ENCODE measurements at places on chromosomes 6 and 20.

DNA sequence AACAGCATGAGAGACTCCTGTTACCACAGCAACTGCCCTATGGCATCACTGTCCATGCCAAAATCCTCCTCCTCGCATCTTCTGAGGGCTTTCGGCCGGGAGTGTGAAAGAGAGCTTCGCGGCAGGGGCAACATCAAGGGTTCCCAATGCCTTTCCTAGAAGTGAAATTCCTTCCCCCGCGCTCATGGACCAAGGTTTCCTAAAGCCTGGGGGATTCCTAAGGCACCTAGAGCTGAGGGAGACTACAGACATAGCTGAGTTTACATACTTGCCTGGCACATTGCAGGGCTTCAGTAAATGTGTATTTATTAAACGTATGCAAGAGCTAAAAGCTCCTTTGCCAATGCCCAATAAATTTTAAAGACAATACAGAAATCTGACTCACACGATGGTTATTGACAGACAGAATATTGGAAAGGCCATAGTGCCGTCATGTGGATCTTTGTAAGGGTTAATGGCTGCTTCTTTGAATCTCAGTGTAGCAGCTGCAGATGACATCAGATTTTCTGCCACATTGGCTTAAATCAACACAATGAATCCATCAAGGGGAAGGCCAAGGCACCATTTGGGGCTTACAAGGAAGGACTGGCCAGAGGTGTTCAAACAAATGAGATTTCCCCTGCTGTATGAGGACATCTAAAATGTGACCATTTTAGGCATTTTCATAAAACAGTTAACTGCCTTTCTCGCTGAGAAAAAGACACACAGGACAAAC is 281.2 kb upstream of the JARID2 start:
- no peak for DNase-seq

DNA sequence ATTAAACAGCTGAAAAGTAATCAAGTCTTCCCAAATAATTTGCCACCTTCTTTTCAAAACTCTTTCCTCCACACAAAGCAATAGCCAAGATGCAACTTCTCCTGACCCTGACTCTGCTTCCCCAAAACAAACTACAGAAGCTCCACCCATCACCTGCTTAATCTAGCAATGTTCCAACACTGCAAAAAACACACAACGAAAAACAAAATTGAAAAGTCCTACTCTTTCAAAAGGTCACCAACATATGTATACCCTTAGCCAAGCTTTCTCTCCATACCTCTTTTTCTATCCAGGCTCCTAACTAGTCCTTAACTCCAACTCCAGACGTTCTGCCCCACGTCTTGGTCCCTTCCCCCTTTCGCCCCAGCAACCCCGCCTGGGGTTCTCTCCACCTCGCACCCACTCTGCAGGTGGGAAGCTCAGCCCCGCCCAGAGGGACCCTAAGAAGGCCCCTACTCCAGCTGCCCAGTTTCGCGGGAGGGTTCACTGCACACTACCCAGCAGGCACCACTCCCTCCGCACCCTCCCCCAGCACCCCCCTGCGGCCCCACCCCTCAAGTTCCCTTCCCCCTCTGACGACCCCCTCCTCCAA is 717 bp downstream of the CSNK2A1 start:
- peak; percentile 70 for DNase-seq

- no peak for DNase-seq
These were observed 3.8 kb upstream of the SIRPD start for GRCh38 chr20:1561350-1561749.

DNA sequence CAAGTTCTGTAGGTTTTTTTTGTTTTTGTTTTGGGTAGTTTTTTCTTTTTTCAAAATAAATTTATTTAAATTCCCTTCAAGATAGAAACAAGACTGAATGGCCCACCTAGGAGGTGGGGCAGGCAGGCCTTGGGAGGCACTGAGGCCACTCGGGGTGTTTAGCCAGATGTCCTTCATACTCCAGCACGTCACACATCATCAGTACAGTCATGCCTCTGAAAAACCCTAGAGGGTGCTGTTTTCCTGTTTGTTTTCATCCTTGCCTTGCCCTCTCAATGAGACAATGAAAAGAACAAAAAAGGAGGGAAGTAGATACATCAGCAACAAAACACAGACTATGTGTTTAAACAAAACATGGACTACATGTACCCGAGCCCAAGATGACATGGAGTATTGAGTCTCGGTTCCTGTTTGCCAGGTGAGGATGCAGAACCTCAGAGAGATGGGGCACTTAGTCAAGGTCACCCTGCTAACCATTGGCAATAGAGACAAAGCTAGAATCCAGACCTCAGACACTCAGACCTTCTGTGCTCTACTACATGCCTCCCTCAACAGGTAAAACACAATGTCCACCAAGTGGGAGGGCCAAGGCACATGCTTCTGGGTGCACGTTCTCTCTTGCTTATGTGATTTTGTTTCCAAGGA is 26.8 kb upstream of the CLIC5 start:
- no peak for DNase-seq

- DNase-seq = no peak
These were observed 40.4 kb upstream of the PRELID3B start for GRCh38 chr20:59082981-59083380.

- DNase-seq = no peak
These were observed 14.4 kb downstream of the MKKS start for GRCh38 chr20:10419550-10420133.

- no peak for DNase-seq
These were observed 30.2 kb downstream of the ARHGAP18 start for GRCh38 chr6:129679758-129680157.

DNA sequence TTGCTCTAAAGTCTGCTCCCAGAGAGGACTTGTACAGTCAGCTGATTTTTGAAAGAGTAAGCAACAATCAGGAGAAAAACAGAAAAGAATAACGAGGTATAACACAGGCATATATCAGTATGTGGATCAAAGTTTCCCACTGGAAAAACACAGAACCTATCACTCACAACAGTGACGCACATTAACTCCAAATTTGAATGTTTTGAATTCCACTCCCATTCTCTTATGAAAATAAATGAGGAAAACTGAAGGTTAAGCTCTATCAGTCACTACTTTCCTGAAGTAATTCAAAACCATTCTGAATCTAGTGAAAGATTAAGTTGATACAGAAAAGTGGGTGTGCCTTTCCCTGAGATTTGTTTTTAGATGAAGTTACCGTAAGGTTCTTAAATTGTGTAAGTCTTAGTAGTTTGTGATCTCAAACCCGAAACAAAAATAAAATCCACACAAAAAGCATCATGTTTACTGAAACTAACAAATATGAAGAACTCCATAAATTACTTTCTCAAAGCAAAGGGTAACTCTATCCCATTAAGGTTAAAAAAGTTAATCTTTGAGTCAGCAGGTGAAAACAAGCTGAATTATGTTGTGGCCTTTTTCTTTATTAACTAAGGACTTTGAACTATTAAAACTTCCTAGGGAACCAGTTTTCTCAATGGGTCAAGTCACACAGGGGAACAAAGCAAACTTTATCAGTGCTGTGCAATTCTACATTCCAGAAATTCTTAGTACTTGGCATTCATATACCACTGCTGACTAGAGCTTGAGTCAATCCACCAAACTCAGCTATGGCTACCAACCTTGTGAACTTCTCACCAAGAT is 115.7 kb downstream of the OGFRL1 start:
- no peak for DNase-seq

DNA sequence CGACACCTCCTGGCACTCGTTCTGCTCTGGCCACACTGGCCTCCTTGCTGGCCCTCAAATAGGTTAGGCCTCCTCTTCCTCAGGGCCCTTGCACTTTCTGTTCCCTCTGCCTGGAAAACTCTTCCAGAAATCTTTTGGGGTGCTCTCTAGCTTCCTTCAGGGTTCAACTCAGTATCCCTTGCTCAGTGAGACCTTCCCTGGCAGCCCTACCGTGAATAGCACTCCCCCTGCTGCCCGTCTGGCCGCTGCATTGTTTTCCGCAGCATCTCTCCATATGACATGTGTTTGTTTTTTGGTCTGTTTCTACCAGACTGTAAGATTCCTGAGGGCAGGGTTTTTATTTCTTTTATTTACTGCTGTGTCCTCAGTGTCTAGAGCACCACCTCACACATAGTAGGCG is 6.7 kb downstream of the DDX27 start:
- DNase-seq = no peak

GRCh38 chr6:71197780-71198179 is 90.8 kb upstream of the OGFRL1 start:
- no peak for DNase-seq

DNA sequence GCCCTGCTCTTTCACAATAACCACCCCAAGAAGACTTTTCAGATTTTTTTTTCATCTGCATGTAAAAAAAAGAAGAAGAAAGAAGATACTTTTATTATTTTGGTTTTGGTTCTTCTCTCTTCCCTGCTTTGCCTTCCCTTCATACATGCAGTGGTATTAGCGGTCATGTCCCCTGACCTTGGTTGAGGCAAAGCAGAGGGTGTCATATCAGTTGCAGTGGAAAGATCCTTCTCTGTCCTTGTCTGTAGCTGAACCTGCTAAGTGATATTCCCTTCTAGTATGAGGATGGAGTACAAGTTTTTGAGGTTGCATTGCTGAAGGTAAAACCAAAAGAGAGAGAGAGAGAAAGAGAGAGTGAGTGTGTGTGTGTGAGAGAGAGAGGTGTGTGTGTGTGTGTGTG is 345.7 kb downstream of the UTRN start:
- no peak for DNase-seq

DNA sequence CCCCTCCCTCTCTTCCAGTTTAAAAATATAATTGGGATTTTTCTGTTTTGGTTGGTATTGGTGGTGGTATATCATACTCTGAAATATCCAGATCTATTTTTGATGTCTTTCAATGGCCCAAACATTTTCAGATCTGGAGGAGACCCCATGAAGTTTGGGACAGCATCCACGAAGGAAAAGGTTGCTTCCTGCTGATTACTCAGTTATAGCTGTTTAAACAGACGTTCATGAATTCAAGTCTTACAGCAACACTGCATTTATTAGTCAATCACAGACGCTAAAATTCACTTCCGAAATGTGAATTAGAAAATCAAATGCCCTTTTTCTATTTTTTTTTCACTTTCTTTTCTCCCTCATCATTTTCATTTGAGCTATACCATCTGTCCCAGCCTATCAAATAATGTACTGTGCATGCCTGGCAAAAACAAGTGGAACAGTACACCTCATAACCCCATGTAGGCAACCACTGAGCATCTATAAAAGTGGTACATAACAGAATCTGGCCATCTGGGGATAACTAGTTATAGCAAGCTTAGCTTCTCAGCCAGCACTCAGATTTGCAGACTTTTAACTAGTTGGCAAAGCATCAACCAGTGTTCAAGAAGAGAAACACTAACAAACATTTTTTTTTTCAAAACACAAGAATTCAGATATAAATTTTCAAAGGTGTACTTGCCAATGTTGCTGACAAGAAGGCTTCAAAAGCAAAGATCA is 124.5 kb downstream of the HIVEP2 start:
- no peak for DNase-seq

DNA sequence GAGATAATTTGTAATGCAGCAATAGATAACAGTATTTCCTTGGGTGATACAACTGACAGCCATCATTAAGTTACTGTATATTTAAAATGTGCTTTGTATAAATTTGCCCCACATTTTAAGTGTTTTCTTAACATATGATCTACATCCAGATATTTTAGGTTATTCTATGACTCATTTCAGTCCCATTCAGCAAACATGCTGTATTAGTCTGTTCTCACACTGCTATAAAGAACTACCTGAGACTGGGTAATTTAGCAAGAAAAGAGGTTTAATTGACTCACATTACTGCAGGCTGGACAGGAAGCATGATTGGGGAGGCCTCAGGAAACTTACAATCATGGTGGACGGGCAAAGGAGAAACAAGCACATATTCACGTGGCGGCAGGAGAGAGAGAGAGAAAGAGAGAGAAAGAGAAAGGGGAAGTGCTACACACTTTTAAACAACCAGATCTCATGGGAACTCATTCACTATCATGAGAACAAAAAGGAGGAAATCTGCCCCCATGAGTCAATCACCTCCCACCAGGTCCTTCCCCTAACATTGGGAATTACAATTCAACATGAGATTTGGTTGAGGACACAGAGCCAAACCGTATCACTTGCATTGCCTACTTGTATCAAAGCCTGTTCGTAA is 9.6 kb upstream of the CHD6 start:
- DNase-seq = no peak

DNA sequence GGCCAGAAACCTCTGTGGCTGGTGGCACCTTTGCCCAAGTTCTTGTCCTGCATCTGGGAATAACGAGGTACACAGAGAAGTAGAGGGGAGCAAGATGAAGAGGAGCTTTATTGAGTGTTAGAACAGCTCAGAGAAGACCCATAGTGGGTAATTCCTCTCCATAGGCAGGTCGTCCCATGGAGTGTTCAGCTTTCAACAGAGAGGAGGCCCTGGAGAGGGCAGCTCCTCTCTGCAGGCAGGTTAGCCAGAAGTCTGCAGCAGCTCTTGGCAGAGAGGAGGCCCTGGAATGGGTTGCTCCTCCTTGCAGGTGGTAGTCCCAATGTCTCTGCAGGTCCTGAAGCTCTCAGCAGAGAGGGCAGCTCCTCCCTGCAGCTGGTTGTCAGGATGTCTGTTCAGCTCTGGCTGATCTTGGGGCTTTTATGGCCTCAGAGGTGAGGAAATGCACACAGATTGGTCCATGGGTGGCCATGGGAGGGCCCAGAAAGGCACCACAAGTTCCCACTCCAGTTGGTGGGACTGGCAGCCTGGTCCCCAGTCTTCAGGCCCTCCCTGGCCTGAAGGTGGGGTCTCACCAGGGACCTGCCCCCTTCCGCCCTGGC is 89.0 kb downstream of the IPCEF1 start:
- no peak for DNase-seq

- no peak for DNase-seq
These were observed 129.9 kb downstream of the LRFN2 start for GRCh38 chr6:40457261-40457660.

DNA sequence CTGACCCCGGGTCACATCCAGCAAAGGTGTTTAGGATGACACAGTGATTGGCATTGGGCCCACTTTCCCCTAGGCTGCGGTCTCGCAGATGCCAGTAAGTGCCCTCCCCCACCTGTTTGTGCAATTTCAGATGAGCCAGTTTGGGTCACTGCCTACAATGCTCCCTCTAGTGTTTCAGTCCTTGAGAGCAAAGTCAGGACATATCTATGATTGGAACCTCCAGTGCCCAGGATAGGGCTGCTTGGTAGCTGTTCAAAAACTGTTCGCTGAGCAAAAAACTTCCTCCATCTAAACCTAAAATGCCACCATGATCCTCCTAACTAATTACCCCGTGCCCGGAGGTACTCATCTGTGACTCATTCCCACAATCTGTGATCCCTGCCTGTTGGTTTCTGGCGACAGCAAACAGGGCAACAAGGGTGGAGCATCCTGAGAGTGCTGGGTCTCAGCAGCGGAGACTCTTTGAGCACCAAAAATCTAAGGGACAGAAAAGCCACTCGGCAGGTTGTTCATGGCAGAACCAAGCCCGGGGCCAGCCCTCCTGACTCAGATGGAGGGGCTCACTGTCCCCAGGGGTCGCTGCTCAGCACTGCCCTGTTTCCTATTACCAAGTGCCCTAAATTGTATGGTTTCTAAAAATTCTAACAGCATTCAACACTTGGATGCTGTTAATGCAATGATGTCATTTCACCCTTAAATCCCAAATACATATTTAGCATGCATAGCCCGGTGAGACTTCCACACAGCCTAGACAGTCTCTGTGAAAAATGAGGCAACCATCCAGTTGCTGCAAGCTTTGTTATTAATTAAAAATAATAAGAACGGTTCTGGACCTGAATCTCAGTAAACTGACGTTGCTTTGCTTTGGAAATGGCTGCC is 5.0 kb downstream of the VSX1 start:
- DNase-seq = no peak

Measured in CMK (cell line).